ENCODE measurements at places on chromosomes 5 and 9.

GRCh38 chr9:21559402-21560280, 77.5 kb upstream of the IFNE start:
- peak; percentile 37 for DNase-seq

GRCh38 chr9:70120834-70121510, 77.3 kb downstream of the MAMDC2 start:
- DNase-seq = no peak

DNA sequence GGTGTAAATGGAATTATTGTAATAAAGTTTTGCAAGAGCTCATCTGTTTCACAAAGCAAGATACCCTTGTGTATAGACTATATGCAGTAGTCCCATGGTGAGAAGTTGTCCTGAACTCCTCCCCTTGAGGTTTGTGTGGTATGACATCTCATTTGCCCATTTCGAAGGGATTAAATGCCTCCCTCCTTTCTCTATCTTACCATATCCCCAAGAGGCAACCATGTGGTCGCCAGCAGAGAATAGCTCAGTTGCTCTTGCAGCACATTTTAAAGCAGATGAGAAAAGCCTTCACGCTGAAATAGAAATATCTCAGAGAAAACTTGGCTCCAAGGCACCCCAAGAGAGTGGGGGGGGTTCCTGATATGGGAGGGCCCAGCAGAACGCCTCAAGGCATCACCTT, 4.6 kb downstream of the SEMA6A start:
- no peak for DNase-seq

DNA sequence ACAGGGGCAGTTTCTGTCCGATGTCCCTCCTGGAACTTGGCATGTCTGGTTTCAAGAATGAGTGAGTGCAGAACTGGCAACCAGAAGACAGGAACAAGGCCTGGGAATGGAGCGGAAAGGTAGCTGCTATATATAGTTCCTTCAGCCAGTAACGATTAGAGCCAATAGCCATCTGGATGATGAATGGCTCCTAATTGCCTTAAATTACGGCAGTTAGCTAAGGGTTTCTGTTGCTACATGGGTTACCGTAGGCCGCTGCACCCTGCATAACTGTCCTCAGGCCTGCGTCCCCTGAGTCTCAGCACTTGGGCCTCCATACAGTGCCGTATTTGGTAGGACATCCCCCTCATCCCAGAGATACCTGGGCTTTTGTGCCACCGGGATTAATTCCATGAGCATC, 29.4 kb downstream of the WWC1 start:
- no peak for DNase-seq

DNA sequence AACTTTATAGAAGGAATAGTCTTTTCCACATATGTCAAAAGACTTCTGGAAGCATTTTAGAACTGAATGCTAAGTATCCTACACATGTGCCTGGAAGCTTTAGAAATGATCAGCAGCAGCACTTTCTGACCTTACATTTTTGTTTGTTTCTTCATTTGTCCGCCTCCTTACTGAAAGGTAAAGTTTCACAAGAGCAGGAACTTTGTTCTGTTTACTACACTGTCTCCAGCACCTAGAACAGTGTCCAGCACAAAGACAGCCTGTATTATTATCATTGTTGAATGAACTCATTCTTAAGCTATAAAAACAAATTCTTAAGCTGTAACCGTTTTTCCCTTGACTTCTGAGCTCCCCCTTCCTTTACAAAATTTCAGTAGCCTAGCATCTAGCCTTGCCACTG, 14.8 kb downstream of the PIP5K1B start:
- no peak for DNase-seq

DNA sequence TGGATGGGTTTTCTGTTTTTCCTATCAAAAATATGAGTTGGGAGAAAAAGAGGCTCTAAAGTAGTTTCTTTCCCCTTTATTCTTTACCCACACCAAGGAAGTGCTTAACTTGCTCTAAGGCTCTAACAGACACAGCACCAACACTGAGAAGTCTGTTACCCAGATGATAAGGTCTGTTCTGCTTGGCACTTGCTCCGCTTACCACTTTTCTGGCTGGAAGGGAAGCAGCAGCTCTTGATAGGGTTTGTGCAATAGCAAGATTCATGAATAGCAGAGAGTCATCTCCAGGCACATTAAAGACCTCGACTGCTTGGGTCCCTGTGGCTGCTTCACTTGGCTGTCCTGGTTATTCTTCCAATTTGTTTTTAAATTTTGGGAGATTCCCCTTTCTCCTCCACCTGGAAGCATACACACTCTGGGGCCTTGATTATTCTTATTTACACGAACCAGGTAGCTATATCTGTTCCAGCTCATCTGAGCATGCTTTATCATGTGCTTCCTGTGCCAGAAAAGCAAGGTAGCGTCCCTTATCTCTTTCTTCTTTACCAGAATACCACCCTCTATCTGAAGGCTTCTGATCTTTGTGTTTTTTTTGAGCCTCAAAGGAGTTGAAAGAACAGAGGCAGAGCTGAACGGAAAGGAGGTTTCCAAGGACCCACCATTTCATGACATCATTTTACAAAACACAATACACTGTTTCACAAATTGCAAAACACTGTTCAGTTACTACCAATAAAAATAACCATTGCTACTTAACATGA, 24.8 kb downstream of the PPP3R2 start:
- DNase-seq = no peak

- no peak for DNase-seq
Observed at GRCh38 chr5:88860501-88860900, 22.5 kb downstream of the MEF2C start.

DNA sequence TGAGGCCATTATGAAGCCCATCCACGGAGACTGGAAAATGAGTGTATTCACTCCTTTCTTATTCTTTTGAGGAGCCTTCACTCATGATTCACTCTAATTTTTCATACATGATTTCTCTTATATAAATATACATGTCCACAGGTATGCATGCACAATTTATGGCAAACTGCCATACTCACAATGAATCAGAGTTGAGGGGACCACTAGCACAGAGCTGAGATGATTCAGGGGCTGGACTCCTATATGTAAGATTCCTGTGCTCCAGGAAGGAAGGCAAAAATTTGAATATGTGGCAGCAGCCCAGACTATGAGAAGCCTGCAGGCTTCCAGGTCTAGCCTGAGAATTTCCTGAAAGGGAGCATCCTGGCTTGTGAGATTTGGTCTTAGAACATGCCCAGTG, 484.6 kb downstream of the PRELID2 start:
- no peak for DNase-seq

- no peak for DNase-seq
Observed at GRCh38 chr9:33244137-33244784, 4.3 kb downstream of the SPINK4 start.

- no peak for DNase-seq
Observed at GRCh38 chr9:100428871-100429654, 2.1 kb downstream of the MSANTD3 start.

DNA sequence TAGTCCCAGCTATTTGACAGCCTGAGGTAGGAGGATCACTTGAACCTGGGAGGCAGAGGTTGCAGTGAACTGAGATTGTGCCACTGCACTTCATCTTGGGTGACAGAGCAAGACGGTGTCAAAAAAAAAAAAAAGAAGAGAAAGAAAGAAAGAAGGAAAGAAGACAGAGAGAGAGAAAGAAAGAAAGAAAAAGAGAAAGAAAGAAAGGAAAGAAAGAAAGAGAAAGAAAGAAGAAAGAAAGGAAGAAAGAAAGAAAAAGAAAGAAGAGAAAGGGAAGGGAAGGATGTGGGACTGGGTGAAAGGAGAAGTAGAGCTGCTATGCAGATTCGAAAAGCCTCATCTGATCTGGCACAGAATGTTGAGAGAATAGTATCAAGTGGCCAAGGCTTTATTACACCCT, 23.7 kb upstream of the SCAMP1 start:
- no peak for DNase-seq

- DNase-seq = no peak
Observed at GRCh38 chr5:11146171-11146570, 385.1 kb upstream of the DAP start.

DNA sequence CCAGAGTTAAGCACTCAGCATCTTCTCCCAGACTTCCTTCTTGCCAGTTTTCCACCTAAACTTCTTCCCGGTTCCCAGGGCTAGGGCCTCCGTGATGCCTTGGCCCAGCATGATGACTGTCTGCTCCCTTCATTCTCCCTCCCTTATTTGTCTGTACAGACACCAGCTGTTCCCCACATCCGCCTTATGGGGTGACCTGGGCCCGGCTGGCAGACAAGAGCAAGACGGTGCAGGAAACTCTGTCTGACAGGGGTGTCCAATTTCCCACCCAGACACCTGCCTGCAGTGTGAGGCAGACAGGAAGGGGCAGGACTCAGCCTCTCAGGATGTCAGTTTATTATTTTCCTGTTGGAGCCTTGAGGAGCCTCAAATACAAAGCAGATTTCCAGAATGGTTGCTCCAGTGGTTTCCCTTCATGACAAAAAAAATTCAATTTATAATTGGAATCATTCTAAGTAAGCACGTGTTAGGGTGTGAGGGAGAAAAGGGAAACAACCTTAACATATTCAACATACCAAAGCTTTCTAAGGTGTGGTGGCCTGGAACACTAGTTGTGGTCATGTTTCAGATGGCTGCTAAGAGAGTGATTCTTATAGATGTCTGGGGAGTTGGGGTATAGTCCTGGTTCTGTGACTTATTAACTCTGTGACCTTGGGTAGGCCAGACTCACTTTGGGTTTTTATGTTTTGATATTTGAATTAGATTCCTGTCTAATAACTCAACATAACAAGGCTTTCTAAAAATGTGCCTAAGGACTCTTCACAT, 234.5 kb downstream of the PAPPA start:
- no peak for DNase-seq

- DNase-seq = no peak
Observed at GRCh38 chr5:2075365-2075764, 192.6 kb upstream of the IRX4 start.

DNA sequence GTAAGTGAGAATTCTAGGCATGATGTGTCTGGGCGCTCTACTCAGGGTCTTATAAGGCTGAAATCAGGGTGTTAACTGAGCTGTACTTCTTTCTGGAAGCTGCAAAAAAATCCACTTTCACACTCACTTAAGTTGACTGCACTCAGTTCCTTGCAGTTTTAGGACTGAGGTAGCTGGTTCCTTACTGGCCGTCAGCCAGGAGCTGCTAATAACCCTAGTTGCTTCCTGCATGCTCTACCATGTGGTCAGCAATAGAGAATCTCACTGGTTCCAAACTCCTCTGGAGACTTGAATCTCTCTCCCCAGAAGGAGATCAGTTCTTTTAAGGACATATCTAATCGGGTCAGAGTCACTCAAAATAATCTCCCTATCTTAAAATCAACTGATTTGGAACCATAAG, 911.2 kb downstream of the EFNA5 start:
- no peak for DNase-seq

DNA sequence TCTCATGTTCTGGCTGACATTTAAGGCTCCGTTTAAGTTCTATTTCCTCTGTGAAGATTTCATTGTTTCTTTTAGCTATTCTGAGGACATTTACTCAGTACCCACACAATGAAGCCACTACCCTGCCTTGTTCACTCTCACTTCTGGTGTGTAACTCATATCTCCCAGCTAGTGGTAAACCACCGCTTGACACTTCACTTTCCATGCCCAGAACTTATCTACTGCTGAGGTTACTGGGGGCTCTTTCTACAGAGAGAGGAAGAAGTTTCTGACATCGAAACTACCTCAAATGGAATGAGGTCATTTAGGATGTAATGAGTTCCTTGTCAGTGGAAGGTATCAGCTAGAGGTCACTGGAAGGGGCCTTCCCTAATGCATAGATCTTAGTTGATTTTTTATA, 501.5 kb downstream of the DMAC1 start:
- no peak for DNase-seq

GRCh38 chr9:136956604-136957003, 4.5 kb downstream of the LCN12 start:
- no peak for DNase-seq

- DNase-seq = no peak
Observed at GRCh38 chr5:149271716-149272563, at the start of gene AFAP1L1. AFAP1L1 (plus strand) TSS chr5:149271859; CDS start chr5:149271969, 110 bp downstream.

DNA sequence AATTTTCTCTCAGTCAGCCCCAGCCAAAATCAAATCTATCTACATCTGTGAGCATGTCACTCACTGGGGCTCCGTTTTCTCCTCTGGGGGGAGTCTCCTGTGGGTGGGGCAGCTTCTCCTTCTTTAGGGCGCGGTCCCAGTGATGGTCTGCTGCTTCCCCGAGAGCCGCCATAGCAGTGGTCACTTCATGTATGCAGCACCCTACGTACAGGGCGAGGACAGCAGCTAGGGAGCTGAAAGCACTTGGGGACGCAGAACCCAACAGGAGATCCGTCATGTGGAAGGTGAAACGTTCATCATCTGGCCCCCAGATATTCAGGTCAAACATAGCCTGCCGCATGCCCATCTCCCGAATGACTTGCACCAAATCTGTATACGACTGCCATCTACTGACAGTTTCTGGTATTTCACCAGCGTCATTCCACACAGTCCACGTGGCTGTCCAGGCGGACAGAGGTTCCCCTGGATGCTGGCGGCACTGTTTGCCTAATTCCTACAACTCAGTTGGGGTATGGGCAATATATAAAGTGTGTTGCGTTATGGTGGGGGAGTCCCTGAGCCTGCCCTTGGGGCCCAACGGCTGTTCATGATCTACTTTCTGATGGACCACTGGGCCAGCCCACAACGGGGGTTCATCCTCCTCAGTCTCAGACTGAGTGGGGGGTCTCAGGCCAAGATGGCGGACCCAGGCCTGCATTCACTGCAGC, 795.0 kb downstream of the EFNA5 start:
- no peak for DNase-seq

DNA sequence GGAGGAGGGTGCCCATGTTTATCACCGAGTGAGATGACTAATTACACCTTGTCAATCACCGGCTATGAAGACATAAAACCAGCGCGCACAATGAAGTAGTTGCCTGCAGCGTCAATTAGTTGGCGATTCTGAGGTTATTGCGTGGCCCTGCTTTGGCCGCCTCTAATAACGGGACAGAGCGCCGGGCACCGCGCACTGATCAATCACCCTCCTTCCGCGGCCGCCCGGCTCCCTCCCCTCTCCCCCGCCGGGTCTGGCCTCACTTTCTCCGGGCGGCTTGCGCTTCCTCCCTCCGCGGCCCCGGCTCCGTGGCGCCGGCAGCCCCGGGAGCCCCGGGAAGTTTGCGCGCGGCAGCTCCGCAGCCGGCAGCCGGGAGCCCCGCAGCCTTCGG, 3.3 kb upstream of the LHX2 start:
- DNase-seq = no peak

DNA sequence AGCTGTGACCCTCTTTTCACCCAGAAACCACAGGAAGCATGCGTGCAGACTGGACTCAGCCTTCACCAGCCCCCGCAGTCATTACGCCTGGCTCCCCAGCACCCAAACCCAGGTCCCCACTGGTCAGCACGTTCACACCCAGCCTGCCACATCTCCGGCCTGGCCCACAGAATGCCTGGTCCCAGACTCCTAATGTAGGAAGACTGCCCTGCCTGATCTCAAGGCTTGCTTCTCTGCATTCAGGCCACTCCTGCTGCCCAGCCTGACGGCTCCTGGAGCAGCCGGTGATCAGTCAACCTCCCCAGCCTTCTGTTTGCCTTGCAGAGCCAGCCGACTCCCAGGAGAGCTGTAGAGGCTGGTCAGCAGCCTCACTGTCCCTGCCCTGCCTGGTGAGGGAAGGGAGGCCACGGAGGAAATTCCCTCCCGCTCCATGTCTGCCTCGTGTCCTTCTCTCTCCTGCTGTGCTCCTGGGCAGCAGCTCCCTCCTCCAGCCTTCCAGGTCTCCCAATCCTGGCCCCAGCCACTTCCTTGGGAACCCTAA, 25.4 kb downstream of the ADAMTS2 start:
- DNase-seq = no peak

Data from activated CD4-positive, alpha-beta T cell treated with anti-CD3 and anti-CD28 coated beads, Interleukin-2, amount 50 U/mL, for 1 hour (primary cell).